Anterior cingulate cortex (tissue), 58 donors: ENCODE measurements at places on chromosomes 5 and 9.

DNA sequence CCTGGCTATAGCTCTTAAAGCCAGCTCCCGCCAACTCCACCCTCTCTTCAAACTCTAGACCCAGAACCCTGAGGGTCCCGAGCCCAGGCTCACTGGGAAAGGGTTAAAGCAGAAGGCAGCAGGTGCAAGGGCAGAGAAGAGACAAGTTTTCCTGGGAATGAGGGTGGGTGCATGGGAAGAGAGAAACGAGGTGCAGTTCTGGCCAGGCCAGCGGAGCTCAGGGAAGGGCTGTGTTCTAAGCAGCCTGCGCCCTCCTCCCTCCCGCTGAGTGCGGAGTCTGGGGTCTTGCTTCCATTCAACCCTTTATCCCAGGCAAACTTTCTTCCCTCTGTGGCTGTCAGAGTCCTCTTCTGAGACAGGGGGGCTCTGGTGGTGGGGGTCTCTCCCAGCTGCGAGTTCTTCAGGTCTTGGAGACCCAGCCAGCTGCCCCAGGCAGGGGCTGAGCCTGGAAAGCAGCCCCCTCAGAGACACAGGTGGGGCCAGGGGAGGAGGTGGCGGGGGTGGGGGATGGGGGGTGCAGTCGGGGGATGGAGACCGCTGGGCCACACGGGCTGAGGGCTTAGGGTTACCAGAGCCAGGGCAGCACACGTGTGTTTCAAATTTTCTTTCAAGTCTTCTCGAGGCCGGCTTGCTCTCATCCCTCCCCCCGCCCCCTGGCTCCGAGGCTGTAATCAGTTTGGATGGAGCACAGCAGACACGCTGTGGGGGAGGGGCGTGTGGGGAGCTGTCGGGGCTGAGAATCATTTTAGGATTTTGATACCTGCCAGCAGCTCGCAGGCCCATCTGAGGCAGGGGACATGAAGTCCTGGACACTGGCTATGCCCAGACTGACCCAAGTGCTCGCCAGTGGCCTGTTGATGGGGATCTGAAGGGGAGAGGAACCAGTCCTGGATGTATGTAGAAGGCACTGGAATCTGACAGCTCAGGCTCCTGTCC, 169.6 kb upstream of the SMIM23 start:
- no peak for DNase-seq

DNA sequence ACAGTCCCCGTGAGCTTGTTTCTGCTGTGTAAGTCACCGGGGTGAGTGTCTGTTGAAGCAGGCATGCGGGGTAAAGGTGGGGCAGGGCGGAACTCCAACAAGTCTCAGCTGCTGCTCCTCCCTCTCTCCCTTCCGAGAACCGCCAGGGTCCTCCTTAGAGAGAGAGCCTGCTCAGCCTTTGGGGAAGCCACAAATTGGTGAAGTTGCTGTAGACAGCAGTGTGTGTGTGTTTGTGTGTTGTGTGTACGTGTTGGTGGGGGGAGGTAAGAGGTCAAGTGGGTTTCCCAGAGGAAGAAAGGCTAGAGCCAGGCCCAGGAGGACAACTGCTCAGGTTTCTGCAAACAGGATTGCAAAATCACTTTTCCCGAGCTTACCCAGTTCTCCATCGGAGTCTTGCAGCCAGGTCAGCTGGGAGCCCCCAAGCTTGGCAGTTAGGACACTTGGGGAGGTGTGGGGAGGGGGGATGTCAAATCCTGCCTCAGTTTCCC, 38.9 kb upstream of the DAB2IP start:
- no peak for DNase-seq

GRCh38 chr5:65722575-65723403, 784 bp downstream of the NLN start:
- DNase-seq = no peak

GRCh38 chr5:148542812-148543211, 111.5 kb downstream of the HTR4 start:
- no peak for DNase-seq

GRCh38 chr5:89028595-89029285, 145.8 kb upstream of the MEF2C start:
- DNase-seq = no peak

DNA sequence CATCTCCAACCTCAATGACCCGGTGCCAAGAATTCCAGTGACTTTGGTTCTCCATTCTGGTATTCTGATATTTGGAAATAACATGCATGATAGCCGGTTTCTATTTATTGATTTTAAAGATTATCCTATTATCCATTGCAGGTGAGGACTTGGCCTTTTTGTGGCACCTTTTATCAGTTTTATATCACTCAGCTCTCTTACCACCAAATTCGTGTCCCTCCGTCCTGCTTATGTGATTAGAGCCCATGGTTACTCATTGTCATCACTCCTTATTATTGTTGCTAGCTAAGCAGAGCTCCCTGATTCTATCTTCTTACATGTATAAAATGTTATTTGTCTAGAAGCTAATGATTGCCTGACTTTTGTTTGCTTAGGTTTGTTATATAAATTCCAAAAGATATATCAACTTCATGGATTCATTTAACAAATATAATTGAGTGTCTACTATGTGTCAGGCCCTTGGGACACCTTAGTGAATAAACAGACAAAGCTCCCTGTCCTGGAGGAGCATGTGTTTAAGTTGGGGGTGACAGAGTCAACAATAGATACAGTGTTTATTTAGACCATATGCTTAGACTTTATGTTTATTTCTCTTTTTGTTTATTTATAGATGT, 138.2 kb downstream of the ADAMTS16 start:
- DNase-seq = no peak

DNA sequence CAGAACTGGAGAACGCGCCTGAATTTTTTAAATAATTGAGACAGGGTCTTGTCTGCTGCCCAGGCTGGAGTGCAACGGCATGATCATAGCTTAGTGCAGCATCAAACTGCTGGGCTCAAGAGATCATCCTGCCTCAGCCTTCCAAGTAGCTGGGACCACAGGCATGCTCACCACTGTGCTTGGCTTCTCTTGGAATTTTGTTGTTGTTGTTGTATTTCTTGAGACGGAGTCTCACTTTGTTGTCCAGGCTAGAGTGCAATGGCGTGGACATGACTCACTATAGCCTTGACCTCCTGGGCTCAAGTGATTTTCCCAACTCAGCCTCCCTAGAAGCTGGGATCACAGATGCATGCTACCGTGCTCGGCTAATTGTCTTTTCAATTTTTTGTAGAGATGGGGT, 58.4 kb upstream of the DAB2IP start:
- no peak for DNase-seq

- DNase-seq = no peak
These were observed 152.6 kb upstream of the FST start for GRCh38 chr5:53327811-53328334.

DNA sequence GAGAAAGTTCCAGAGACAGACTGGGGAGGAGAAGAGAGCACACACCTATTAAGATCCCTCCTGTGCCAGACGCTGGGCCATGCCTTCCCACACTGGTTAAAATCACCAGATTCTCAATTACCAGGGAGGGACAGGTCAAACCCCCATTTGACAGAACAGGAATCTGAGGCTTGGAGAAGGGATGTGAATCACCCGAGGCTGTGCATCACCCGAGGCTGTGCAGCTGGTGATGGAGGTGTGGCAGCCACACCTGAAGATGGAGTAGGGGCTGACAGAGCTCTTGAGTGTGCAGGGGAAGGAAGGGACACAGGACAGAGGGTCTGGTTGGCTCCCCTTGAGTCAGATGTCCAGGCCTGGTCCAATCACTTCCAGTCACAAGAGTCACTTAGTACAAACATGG, 70.6 kb downstream of the LMX1B start:
- DNase-seq = no peak

- DNase-seq = no peak
These were observed 489.3 kb downstream of the ANXA1 start for GRCh38 chr9:73640971-73641370.

DNA sequence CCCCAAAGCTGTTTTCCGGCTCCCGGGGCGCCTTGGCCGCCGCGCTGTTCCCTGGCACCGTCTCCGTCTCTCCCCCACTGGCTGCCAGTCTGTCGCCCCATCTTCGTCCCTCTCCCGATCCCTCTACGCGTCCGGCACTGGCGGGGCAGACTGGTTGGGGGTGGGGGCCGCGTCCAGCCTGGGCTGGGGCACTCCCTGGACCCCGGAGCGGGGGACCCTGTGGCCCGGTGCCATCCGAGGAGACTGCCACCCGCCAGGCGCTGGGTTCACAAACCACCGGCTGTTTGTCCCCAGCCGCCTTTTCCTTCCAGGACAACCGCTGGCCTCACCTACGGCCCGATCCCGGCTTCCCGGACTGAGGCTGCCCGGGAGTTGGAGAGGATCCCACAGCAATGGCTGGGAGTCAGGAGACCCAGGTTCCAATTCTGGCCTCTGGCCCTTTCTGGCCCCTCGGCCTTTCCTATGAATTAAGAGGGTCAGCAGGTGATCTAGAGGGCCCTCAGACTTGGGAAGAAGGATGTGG, 1.0 kb upstream of the FIBCD1 start:
- DNase-seq = no peak

DNA sequence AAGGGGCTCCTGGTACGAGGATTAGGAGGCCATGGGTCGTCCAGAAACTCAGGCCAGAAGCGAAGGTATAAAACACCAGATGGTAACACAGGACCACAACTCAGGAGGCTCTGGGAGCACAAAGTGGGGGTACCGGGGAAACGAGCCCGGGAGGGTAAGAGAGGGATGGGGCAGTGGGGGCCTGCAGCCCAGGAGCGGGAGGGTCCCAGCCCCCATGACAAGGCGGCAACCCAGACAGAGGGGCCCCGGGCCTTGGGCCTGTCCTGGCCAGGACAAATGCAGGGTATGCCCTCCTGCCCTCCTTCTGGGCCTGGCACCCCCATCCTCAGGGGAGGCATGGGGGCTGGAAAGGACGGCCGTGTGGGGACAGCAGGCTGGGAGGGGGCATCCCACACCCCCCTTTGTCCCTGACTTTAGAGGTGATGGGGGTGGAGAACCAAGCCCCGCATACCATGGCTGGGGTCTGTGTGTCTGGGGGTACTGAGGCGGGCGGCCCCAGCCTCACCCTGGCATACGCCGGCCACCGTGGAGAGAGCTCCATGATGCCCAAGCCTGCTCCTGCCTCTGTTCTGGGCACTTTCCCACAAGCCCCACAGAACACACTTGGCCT, 47.0 kb upstream of the EXOC3 start:
- DNase-seq = no peak

DNA sequence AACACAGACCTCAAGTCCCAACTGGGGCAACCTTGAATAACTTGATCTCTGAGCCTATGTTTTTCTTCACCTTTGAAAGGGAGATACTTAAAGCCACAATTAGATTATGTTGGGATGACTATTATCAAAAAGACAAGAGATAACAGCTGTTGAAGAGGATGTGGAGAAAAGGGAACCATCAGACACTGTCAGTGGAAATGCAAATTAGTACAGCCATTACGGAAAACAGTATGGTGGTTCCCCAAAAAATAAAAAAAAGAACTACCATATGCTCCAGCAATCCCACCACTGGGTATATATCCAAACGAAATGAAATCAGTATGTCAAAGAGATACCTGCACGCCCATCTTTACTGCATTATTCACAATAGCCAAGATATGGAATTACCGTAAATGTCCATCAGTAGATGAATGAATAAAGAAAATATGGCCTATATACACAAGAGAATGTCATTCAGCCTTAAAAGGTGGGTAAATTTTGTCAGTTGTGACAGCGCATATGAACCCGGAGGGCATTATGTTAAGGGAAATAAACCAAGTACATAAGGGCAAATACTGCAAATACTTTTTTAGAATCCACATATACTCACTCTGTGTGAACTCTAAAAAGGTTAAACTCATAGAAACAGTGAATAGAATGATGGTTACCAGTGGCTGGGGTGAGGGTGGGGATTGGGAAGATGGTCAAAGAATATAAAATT, 12.7 kb downstream of the FAT2 start:
- no peak for DNase-seq

DNA sequence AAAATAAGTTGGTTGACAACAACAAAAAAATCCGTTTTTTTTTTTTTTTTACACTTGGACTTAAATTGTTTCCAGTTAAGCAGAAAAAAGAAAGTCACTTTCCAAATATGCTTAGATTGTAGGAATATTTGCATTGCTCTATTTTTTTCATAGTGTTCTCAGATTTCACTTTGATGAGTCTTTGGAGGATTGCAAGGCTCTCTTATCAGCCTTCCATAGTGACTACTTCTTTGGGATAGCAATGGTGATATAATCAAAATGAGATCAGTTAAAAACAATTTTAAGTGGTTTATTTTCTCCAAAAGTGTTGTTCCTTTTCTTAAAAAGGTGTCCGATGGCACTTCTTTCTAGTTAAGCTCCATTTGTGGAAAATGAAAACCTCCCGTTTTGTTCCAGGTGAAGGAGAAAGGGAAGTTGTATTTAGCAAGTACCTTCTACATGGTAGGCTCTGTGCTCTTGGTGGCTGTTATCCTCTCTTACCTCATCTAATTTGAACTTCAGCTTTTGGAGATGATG, 3.9 kb downstream of the RASGRF2 start:
- DNase-seq = no peak

- DNase-seq = no peak
These were observed 172.3 kb downstream of the PDZD2 start for GRCh38 chr5:31811210-31811609.

GRCh38 chr5:181133610-181134231, 2.8 kb upstream of the OR2V1 start:
- no peak for DNase-seq

DNA sequence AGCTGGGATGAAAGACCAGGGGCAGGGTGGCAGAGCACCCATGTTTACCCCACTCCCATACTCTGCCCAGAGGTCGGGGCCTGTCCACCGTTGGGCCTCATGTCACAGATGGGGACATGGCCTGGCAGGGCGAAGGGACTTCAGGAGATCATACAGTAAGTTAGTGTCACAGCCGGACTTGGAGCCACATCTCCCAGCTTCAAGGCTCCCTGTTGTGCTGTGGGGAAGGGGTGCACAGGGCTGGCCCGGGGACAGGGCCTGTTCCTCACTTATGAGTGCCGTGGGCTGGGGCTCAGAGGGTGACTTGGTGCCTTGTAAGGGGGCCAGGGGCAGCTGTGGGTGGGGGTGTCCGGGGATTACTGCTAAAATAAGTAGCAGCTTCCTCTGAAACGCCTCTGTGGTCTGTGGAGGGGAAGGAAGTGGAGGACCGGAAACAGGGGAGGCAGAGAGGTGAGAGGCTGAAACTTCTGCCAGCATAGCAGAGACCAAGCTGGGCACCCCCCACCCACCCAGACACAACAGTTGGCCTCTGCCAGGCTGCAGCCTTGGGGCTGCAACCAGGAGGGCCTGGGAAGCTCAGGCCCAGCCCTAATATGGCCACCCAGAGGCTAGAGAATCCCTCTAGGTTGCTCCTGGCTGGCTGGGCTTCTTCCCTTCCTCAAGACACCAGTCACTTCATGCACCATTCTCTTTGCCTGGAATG, 41.1 kb upstream of the NEK6 start:
- DNase-seq = no peak

GRCh38 chr5:98877600-98877999, 51.2 kb downstream of the CHD1 start:
- no peak for DNase-seq

- no peak for DNase-seq
These were observed 310.4 kb downstream of the GADD45G start for GRCh38 chr9:89915187-89915586.
